ENCODE measurements at places on chromosomes 3 and 15.
A peak's percentile ranks its signal among the peaks of the same experiment; 100 is the strongest.

DNA sequence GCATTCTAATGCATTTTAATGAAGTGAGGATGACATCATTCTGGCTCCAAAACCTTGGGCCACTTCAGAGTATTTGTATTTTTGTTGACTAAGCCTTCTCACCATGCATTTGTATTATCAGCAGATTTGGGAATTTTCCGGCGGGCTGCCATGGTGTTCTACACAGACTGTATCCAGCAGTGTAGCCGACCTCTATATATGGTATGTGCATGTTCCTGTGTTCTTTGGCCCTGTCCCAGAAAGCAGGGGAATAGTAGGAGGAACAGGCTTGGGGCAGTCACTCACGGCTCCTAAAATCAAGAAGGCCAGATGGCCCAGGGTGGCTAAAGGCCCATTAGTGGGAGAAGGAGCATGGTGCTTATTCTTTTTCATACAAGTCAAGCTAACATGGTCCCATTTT lies 80.5 kb downstream of the USF3 start:
- no peak for DNase-seq

GRCh38 chr3:58335652-58335947 lies 2.9 kb downstream of the PXK start:
- DNase-seq = no peak

DNA sequence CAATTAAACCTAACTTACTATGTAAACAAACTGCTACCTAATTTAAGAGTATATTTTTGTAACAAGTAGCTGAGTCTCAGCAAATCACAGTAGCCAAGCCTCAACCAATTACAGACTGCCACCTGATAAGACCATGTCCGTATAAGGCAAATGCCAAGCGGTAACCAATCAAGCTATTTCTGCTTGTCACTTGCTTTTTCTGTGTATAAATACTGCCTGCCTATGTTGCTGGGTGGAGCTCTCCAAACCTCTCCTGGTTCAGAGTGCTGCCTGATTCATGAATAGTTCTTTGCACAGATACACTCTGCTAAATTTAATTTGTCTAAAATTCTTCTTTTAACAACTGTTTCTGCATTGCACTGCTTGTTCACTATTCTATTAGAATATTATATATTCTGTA lies 42.6 kb downstream of the ZNF148 start:
- no peak for DNase-seq

DNA sequence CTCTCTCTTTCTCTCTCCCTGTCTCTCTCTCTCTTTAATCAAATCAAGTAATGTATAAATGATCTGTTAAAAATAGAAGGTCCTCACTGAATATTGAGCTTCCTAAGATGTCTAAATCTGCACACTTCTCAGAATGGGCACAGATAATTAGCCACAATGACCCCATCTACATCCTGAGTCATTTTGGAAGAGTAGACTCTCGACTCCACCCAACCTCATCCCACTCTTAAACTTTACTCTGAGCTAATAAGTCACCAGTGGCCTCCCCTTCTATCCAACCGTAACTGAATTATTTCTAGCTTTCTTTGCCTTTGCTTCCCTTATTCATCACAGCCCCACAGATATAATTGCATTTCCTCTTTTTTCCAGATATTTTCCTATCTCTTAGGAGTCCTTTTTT lies 326.5 kb upstream of the ZNF717 start:
- no peak for DNase-seq

DNA sequence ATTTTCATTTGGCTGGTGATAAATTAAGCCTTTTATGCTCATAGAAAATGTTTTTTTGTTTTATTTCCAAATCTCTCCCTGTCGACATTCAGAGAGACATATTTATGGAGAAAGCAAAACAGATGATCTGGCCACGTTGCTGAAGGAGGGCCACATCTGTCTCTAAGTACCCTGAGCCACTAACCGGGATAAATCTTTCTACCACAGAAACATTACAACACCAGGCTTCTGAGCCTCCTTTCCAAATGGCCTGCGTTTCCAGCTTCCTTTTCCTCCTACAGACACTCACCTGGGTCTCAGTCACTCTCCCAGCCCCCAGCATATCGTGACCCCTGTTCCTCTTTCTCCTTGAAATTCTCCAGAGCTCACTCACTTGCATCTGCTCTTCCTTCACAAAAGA lies 161.0 kb downstream of the ARRDC4 start:
- no peak for DNase-seq

DNA sequence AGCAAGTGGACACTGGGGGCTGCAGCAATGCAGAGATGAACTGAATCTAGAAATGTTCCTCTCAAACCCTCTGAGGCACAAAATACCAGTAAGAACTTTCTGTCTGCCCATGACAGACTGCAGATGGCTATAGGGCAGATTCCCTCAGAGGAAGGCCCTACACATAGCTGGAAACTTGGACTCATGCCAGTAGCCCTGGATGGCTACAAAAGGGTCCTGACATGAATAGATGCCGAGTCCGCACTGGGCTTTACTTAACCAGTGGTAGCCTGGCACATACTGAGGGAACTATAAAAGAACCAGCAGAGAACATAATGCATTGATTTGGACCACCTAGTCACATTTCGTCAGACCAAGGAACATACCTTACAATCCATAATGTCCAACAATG lies 66.7 kb downstream of the C3orf80 start:
- DNase-seq = no peak

- no peak for DNase-seq
Measured at GRCh38 chr3:67617518-67617917, 36.9 kb downstream of the SUCLG2 start.

DNA sequence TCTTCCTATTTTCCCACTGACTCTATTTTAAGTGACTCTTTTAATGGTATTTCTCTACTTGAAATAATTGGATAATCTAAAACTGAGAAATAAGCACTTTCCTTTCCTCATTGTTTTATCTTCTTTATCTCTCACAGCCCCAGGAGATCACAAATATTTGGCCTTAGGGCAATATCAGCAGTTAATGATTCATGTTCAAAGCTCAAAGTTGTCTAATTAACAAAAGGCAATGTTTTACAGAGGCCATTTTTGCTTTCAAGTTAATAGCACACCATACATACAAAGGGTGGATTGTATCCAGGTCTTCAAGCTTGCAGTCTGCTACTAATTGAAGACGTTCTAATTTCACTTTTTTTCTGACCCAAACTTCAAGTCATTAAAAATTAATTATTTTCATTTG lies 120.1 kb downstream of the LRRN1 start:
- DNase-seq = no peak

DNA sequence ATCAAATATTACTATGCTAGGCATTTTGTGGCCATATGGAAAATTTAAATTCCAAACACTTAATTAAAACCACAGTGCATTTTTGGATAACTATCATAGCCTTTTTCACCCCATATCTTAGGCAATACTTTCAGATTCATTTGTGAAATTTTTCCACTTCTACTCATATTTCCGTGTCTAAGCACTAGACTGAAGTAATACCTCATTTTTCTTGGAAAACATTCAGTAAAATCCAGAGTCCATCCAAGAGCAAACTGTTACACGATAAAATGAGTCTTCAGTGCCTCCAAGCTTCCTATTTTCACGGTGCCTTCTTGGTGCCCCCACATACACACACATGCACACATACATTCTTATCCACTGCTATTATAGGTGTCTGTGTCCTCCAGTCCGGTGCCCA lies 845.9 kb downstream of the TBL1XR1 start:
- no peak for DNase-seq

DNA sequence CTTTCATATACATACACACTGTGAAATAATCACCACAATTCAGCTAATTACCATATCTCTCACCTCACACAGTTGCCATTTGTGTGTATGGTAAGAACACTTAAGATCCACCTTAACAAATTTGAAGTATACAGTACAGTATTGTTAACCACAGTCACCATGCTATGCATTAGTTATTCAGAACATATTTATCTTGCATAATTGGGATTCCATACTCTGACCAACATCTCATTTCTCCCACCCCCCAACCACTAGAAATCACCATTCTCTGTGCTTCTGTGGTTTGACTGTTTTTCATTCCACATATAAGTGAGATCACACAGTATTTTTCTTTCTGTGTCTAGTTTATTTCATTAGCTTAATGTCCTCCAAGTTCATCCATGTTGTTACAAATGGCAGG lies 247.7 kb upstream of the CTNNB1 start:
- no peak for DNase-seq

GRCh38 chr3:40581166-40581565 lies 56.4 kb downstream of the ZNF621 start:
- no peak for DNase-seq

DNA sequence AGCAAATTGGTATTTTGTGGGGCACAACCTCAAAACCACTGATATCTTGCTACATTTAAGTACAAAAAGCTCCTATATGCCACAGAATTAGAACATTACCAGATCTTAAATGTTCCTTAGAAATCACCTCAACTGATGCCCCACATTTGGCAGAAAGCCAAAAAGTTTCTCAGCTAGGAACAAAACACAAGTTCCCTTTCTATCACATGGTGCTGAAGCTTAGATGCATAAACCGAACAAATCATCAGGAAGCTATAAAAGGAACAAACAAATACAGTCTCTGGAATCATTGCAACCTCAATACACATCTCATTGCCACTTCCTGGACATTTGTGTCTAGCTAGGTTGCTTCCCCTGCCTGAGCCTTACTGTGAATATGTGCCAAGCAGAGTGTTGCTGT lies 492.6 kb downstream of the LPP start:
- no peak for DNase-seq

GRCh38 chr15:63372753-63373152 lies 8.9 kb downstream of the CA12 start:
- DNase-seq = no peak

DNA sequence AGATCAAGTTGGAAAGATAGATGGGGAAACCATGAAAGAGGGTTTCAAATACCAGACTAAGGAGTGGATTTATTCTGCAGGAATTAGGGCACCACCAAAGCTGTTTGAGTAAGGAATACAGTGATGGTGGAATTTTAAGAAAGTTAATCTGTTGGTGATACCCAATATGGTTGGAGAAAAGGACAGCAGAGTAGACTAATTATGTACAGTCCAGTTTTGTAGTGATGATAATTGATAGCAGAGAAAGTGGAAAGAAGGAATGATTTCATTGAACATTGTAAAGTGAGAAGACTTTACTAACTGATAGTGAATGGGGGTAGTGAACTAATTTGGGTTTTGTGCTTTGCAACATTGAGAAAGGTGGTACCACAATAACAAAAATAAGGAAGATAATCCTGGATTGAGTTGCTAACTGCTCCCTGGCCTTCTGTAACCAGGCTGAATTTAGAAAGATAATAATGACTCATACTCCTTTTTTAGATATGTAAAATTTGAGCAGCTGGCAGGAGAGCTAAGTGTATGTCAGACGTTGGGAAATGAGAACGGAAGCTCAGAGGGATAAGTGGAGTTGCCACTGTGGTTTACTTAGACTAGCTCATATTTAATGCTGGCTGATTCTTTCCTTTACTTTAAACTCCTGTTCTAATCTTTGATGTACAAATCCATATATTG lies 16.9 kb downstream of the TCAIM start:
- peak; percentile 5 for DNase-seq

DNA sequence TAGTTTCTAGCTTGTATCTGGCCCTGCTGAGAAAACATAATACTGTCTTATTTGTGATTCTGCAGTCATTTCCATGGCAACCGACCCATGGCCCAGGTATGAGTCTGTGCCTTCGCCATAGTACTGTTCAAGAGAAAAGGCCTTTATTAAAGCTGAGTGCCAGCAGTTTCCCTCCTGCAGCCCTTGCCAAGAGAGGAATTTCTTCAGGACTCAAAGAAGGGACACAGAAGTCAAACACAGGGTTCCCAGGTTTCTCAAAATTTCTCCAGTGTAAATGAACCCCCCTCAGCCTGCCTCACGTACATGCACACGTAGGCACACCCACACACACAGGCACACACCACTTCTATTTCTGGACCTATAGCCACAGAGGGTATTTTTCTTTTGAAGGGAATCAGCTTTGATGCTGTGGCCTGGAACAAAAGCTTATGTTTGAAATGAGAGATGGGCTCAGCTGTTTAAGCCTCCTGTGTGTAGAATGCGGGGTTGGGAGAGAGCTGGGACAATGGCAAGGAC lies 269.2 kb downstream of the PDCD6IP start:
- no peak for DNase-seq

DNA sequence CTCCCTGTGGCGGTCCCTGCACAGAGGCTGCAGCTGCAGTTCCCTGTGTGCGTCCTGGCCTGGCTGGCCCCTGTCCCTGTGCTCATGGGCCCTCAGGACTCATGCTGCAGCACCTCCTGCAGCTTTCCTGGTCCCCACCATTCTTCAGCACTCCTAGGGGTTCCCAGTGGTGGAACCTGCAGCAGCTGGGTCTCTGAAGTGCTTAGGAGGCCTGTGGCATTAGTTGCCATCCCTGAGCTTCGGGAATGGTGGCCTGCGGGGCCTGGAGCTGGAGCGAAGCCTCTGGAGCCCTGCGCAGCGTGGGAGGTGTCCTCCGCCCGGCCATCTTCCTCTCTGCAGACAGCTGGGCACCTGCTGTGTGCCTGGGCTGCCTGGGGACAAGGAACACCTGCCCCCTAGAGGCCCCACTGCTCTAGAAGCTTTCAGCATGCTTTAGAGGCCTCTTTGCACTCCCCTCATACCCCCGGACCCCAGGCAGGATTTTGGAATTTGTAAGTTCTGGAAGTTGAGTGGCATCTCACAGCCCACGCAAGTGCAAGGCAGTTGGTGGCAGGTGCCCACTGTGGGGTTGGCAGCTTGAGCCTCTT lies 13.1 kb downstream of the PLXNA1 start:
- DNase-seq = no peak

- no peak for DNase-seq
Measured at GRCh38 chr3:8760091-8760490, 9.3 kb downstream of the OXTR start.

GRCh38 chr15:95837341-95838004 lies 493.0 kb upstream of the NR2F2 start:
- DNase-seq = no peak

DNA sequence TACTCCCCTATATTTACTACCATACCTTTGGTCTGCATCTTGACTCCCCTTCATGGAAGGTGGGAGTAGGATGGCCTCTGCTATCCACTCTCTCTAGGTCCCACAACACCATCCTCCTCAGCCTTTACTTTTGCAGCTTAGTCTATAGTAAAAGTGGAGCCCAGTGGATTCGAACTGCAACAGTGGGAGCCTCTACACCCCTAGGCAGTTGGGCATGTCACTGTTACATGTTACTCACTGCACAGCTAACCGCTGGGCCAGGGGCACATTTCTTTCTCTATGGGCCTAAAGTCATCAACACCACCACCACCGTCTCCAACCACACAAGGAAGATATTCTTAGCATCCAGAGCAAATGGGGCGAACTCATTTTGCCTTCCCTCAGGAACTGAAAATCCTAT lies 62.9 kb downstream of the KLF13 start:
- no peak for DNase-seq

GRCh38 chr3:156602424-156602823 lies 47.5 kb upstream of the SSR3 start:
- no peak for DNase-seq

DNA sequence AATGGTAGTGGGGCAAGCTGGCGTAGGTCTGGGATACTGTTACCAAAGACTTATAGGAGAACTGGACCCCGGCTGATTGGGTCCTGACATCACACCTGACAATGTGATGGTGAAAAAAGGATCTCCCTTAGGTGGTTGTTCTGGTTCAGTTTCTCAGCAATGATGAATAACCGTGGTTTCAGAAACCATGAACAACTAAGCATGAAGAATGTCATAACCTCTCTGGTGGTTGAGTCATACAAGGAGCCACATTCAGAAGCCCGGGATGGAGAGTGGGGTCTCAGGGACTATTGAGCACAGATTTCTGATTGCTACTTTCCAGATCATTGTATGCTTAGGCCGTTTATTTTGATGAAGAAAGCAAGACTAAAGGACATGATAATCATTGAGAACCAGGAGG lies 17.4 kb downstream of the GPR160 start:
- no peak for DNase-seq

Measured in hematopoietic multipotent progenitor cell (in vitro differentiated cells).